Right ventricle myocardium inferior (tissue), 1 donor: ENCODE measurements at places on chromosomes 2 and 18.
A peak's percentile ranks its signal among the peaks of the same experiment; 100 is the strongest.

GRCh38 chr2:224310943-224311625 is 90.8 kb downstream of the FAM124B start:
- DNase-seq, result no peak

- DNase-seq, result no peak
These were observed 205.0 kb upstream of the ZNF521 start for GRCh38 chr18:25557011-25557410.

- DNase-seq, result no peak
These were observed 24.2 kb downstream of the INO80C start for GRCh38 chr18:35473562-35473961.

GRCh38 chr18:36693931-36694620 is 134.7 kb downstream of the TPGS2 start:
- DNase-seq, result no peak

GRCh38 chr2:159942146-159942545 is 120.3 kb downstream of the PLA2R1 start:
- no peak for DNase-seq

- no peak for DNase-seq
These were observed 26.5 kb downstream of the LDAH start for GRCh38 chr2:20796374-20796791.

GRCh38 chr18:33355756-33356155 is 84.8 kb downstream of the CCDC178 start:
- no peak for DNase-seq

- no peak for DNase-seq
These were observed 26.1 kb downstream of the ADCY3 start for GRCh38 chr2:24893934-24894333.

DNA sequence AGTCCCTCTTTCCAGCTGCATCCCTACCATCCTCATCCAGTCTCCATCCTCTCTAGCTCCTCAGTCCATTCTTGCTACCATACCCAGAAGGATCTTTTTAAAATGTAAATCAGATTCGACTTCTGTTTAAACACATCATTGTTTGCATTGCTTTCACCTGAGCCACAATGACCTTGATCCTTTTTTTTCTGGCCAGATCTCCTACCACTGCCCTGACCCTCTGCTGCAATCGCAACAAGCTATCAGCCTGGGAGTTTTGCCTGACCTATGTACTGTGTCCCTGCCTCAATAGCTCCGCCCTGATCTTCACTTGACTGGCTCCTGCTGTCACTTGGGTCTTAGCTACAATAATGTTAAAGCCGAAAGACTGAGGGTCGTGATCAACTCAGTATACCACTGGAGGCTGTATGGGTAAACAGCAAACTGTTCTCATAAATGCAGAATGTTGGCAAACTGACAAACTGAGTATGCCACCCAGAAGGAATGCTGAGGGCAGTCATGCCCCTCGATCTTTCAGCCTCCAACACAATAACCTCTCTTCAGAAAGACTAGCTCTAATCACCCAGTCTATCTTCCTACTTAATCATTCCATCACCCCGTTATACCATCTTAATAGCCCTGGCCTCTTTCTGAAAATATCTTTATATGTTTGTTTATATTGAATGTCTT is 2.6 kb upstream of the RBM43 start:
- DNase-seq, result no peak

GRCh38 chr2:184815824-184816223 is 217.5 kb downstream of the ZNF804A start:
- DNase-seq, result no peak

DNA sequence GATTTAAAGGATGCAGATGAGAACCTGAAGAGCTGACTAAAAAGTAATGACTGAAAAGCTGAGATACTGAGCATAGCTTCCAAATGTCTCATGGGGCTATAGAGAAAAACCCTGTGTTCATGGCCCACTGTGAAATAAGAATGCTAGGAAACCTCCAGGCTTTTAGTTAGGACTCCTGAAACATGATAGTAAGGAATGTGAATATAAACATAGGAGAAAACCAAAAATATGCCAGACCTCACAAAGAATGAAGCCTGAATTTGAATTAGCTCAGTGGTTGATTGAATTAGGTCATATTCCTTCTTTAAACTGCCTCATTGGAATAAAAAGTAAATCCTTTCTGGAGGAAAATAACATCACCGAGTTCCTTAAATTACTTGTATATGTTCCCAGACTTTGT is 194.5 kb upstream of the NXPH2 start:
- DNase-seq, result no peak

DNA sequence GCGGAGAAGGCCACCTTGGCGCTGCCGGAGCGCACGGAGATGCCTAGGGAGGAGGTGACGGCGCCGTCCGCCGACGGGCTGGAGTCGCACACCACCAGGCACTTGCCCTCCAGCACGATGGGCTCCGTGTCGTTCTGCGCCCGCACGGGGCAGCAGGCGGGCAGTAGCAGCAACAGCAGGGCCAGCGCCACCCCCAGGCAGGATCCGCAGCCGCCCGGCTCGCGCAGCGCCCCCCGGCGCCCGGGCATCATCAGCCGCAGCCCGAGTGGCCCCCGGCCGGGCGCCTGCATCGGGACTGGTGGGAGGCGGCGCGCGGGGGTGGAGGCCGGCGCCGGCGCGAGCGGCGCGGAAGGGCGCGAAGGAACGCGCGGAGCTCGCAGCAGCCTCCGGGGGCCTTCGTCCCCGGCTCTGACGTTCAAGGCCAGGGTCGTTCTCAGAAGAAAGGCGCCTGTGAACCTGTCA is 2.2 kb downstream of the CBLN2 start:
- no peak for DNase-seq

- no peak for DNase-seq
These were observed 51.3 kb downstream of the OTX1 start for GRCh38 chr2:63101954-63102353.

GRCh38 chr2:50408936-50409335 is 623.0 kb downstream of the NRXN1 start:
- DNase-seq, result no peak

GRCh38 chr2:223228871-223229270 is 176.9 kb downstream of the KCNE4 start:
- DNase-seq, result no peak

- DNase-seq, result no peak
These were observed 89.5 kb downstream of the COL6A3 start for GRCh38 chr2:237324405-237324831.

GRCh38 chr2:71423817-71424420 is 29.4 kb upstream of the DYSF start:
- no peak for DNase-seq

- DNase-seq, result no peak
These were observed 30.9 kb downstream of the SKA1 start for GRCh38 chr18:50405582-50406271.

- no peak for DNase-seq
These were observed 476 bp upstream of the MSH2 start for GRCh38 chr2:47402555-47402804.

- no peak for DNase-seq
These were observed 1.1 kb upstream of the NCKAP5 start for GRCh38 chr2:133569286-133569830.

DNA sequence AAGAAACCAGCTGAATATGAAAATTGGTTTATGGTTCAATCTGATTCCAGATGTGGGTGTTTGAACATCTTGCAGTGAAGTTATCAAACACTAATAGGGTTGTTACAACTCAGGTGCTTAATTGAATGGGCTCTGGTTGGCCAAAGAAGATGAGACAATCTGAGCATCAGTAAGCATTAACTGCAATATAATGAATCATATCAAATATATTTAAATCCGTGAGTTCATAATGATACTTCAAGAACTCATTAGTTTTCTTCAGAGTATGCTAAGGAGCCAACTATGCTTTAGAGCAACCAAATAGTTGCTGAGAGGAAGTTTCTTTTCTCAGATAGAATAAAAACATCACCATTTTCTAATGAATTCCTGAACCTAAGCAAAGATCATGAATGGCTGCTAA is 79.2 kb downstream of the NCOA1 start:
- no peak for DNase-seq

DNA sequence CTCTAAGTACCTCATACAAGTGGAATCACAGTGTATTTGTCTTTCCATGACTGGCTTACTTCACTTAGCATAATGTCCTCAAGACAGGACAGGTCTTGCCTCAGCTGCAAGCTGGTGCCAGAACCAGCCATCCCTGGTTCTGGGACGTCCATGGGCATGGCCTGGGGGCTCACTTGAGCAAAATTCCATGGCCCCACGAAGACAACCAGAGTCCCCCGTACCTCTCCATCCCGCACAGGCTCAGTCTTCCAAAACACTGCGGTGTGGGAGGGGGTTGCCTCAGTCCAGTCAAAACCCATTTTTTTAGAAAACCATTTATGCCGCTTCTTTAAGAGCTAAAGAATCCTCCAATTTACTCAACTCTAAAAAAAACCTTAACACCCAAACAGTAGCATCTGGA is 21.7 kb upstream of the CABLES1 start:
- DNase-seq, result no peak

DNA sequence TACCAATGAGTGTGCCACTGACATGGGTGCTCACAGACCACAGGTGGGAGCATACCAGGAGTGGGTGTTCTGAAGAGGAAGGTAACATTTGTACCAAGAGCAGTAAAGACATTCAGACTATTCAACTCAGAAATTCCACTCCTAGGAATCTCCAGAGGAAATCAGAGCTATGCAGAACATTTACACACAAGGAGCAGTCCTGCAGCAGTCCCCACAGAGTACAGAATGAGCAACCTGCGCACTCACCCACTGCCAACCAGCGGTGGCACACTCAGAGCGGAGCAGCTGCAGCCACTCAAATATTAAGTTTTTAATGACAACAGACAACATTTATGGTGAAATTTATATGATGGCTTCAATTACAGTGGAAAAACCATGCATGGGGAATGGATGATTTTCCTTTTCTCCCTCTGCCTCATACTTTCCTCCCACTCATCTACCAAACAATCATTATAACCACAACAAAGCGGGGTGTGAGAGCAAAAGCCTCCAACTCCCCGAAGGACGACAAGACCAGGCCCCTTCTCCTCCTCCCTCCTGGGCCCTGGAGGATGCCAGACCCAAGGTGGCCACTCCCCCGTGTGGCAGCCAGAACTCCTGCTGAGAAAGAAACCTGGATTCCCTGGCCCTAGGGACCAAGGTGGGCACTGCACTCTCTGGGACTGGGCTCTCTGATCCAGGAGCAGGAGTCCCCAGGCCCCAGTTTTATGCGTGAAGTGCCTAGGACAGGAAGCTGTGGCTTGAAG is 5.4 kb downstream of the HS6ST1 start:
- peak; percentile 49 for DNase-seq

GRCh38 chr18:995629-996028 is 91.0 kb downstream of the ADCYAP1 start:
- DNase-seq, result no peak

DNA sequence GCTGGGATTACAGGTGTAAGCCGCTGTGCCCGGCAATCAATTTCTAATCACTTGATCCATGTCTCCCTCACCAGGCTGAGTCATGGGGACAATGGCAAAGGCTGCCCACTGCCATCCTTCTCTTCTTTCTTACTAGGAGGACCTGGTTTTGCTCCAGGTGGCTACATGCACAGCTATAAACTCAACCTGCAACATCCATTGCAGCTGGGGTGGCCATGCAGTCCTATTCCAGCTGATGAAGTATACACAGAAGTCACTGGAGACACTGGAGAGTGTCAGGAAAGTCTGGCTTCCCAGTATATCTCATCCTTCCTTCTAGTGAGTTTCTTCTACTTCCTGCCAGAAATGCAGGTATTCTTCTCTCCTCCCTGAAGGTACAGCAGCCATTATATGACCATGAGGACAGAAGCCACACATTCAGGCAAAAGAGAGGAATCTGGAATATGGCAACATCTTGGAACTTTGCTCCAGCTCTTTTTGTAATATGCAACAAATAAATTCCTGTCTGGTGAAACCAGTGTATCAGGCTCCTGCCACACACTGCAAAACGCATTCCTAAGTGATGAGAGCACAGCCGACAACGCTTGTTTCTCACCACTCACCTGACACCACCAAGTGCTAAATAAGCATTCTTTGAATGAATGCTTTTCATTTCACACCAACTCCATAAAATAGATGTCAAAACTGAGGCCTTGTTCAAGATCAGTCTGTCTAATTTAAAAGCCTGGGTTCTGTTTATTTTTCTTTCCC is 32.3 kb downstream of the SCTR start:
- DNase-seq, result no peak

- no peak for DNase-seq
These were observed 138.9 kb upstream of the KLHL14 start for GRCh38 chr18:32911660-32912284.

DNA sequence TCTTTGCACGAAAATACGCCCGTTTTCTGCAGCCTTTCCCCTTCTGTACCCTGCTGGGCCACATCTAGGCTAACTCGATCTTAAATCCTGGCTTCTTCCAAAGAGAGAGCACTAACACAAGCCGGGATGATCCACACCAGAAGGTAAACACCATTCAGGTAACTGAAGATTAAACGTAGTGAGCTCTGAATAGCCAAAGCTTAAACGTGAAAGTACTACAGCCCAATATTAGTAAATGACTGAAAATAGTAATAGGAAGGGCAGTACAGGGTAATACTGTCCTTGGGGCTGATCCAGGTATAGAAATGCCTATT is 422 bp upstream of the MRPL53 start:
- no peak for DNase-seq

DNA sequence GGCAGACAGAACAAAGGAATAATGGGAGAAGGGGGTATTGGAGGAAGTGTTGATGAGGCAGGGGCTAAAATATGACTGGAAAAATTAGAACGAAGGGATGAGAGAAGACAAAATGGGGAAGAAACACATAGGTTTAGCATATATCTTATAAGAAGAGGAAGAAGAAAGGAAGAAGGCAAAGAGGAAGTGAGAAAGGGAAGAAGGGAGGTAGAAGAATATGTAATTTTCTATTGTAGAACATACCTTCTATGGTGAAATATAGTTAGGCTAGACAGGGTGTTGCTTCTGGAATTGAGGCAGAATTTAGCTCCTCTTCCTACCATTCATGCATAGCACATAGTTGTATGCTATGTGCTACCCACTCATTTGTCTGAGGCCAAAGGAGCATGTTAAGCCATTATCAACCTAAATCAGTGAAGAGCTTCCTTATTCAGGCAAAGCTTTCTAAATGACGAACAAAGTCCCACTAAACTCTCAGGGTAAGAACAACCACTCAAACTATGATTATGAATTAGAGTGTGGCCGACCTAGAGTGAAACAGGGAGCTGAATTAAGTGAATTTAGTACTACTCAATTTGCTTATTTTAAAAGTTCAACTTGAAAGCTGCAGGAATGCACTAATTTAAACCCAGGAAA is 180.9 kb upstream of the GALNT5 start:
- no peak for DNase-seq

DNA sequence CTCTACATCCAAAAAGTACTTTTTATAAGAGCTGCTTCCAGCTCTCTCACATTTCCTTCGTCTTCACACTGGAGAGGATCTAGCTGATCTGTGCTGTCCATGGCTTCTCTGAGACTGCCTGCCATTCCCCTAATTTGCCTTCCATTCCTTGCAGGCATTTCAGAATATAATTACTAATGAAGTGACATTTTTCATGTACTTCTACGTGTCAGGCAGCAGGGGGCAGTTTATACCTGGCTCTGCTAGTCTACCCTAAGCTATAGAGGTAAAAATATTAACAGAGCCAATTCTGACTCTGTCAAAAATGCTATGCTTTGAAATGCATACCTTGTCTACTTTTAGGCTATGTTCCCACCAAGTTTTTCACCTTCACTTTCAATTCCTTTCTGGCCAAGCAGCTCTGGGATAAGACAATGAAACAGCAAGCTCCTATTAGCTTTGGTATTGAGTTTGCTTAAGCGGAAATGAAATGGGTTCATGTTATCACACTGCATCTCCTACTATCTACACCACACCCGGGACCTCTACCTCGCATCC is 81.9 kb downstream of the MEP1B start:
- DNase-seq, result no peak
